GM23338 (cell line): ENCODE measurements at places on chromosomes 2 and 18. TPM values are rescaled to one million over a fixed set of nuclear protein-coding genes. Genes with fewer than 3 reads are reported as not detected.

The TMEM182 gene
- 6.2 and 7.2 TPM in 2 replicates for total RNA-seq

The KIAA2012 gene
- 0.03 TPM in 1 of 2 replicates, not detected in the other for total RNA-seq

The POLR1B gene
- 43.5 and 58.3 TPM in 2 replicates for total RNA-seq

The RBFA gene
- total RNA-seq: 43.3 and 46.5 TPM in 2 replicates

The LDLRAD4 gene
- 1.0 and 1.9 TPM in 2 replicates for total RNA-seq

The IL36RN gene
- total RNA-seq: not detected in 2 replicates

The IL18R1 gene
- 0.17 and 0.89 TPM in 2 replicates for total RNA-seq

- H3K36me3 ChIP-seq: peaks cover 8% of the 10 kb centered on the region; the same call in 1 of the 2 replicates
- no peaks in the 10 kb centered on the region for H3K27me3 ChIP-seq
- H3K4me1 ChIP-seq: no peaks in the 10 kb centered on the region
- no peak overlapping the region for H3K27ac ChIP-seq
- H3K4me3 ChIP-seq: no peak overlapping the region
Observed at GRCh38 chr2:233407771-233408181, 53.5 kb downstream of the DGKD start.

- no peak overlapping the region for H3K4me3 ChIP-seq
- no peaks in the 10 kb centered on the region for H3K4me1 ChIP-seq
- no peak for DNase-seq
- no peak overlapping the region for H3K27ac ChIP-seq
- H3K36me3 ChIP-seq: no peaks in the 10 kb centered on the region
Observed at GRCh38 chr2:200600549-200601225, 14.9 kb downstream of the AOX1 start.

GRCh38 chr2:144161061-144161460, 358.9 kb downstream of the ZEB2 start:
- peaks cover 9% of the 10 kb centered on the region for H3K4me1 ChIP-seq
- no peak for DNase-seq
- no peaks in the 10 kb centered on the region for H3K27me3 ChIP-seq

GRCh38 chr2:160889439-160890170, 270.6 kb upstream of the TANK start:
- H3K4me3 ChIP-seq: no peak overlapping the region
- no peaks in the 10 kb centered on the region for H3K4me1 ChIP-seq
- no peak overlapping the region for H3K27ac ChIP-seq
- H3K36me3 ChIP-seq: no peaks in the 10 kb centered on the region
- DNase-seq: no peak
- no peaks in the 10 kb centered on the region for H3K27me3 ChIP-seq

GRCh38 chr2:30225131-30225762, 6.1 kb upstream of the LBH start:
- peaks cover 4% of the 10 kb centered on the region; the same call in 1 of the 2 replicates for H3K4me1 ChIP-seq
- H3K36me3 ChIP-seq: no peaks in the 10 kb centered on the region
- peaks cover 11% of the 10 kb centered on the region for H3K27me3 ChIP-seq

GRCh38 chr2:16818203-16818556, 152.5 kb upstream of the CYRIA start:
- no peak for DNase-seq
- H3K27me3 ChIP-seq: no peaks in the 10 kb centered on the region
- H3K36me3 ChIP-seq: no peaks in the 10 kb centered on the region
- H3K27ac ChIP-seq: no peak overlapping the region
- no peak overlapping the region for H3K4me3 ChIP-seq
- peaks cover 12% of the 10 kb centered on the region; the same call in 1 of the 2 replicates for H3K4me1 ChIP-seq

DNA sequence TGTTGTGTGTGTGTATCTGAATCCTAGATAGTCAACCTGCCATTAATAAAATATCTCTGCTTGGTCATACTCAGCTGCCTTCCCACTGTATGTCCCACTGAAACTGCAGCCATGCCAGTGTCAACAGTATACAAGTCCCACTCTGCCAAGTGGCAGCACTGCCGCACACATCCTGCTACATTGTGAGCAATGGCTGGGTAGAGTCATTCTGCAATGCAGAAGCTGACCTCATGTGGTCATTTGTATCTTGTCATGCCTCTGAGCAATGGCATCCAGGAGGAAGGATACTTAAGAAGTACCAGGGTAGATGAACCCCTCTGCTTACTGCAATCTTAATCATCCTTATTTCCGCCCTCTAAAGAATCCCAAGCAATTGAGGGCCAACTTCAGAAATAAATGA, 302.2 kb upstream of the DDX18 start:
- no peaks in the 10 kb centered on the region for H3K27me3 ChIP-seq
- no peak overlapping the region for H3K4me3 ChIP-seq
- H3K4me1 ChIP-seq: peaks cover 6% of the 10 kb centered on the region; the same call in 1 of the 2 replicates
- no peak for DNase-seq

DNA sequence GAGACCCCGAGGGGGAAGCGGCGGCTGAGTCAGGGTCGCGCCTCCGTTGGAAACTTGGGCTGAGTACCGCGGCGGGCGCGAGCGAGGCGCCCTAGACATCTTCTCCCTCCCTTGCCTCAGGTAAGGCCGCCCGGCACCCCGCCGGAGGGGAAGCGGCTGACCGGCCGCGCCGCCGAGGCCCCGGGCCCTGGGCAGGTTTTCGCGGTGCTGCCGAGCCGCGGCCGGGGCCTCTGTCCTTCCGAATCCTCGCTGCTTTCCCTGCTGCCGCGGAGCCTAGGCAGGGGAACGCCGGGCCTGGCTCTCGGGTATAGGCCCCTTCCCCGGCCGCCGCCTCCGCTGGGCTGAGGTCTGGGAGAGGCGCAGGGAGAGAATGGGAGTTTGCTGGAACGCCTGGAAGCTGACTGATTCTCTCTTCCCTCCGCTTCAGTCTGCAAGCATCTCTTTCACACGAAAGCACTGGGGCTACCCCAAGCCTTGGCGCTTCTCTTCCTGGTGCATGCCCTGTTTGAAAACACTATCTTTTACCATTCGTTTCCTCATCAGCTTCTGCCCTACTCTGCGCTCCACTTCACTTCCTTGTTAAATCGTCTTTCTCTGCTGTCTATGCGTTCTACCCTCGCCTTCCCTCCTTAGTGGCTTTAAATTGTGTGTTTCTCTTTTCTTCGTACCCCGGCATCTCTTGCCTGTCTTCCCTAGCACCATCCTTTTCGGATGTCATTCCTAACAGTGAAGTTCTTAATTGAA, 652 bp downstream of the PPM1B start:
- peak overlapping the region; percentile 73 for H3K27ac ChIP-seq
- H3K4me1 ChIP-seq: peaks cover 18% of the 10 kb centered on the region
- no peaks in the 10 kb centered on the region for H3K27me3 ChIP-seq

DNA sequence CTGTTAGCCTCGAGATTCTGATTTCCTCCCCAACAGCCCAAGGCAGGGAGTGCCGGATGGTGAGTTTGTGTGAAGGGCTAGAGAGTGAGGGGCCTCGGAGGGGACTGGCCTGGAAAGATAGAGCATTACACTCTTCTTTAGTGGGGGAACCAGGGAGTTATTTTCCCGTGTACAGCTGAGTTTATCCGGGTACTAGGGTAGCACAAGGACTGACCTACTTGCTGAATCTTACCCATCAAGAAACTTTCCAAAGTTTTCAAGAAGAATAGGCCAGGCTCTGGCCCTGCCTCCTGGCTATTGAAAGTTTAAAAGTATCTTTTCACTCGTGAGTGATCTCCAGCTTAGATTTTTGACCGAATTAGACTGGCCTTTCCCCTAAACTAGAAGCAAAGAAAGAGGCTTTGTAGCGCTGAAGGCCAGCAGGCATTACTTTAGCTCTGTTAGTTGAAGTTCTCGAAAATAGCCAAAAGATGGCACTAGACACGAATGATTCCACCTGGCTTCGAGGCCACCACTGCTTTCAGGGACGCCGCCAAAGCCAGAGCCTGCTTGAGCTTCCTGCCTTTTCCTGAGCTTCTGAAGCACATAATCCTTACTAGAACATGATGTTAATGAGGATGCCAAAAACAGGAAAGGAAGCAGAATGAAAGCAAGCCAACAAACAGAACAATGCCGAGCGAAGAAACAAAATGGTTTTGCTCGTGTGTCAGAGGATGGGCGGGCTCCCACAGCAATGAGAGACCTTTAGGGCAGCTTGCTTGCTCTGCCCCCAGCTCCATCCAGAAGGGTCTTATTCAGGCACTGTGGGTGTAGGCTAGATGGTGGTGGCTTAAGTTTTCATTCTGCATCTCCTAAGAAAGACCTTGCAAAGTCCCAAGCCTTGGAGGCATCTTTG, 55.8 kb downstream of the TSN start:
- no peak overlapping the region for H3K4me3 ChIP-seq
- H3K36me3 ChIP-seq: no peaks in the 10 kb centered on the region
- H3K27me3 ChIP-seq: no peaks in the 10 kb centered on the region
- peak; percentile 90 for DNase-seq
- peaks cover 10% of the 10 kb centered on the region for H3K4me1 ChIP-seq

DNA sequence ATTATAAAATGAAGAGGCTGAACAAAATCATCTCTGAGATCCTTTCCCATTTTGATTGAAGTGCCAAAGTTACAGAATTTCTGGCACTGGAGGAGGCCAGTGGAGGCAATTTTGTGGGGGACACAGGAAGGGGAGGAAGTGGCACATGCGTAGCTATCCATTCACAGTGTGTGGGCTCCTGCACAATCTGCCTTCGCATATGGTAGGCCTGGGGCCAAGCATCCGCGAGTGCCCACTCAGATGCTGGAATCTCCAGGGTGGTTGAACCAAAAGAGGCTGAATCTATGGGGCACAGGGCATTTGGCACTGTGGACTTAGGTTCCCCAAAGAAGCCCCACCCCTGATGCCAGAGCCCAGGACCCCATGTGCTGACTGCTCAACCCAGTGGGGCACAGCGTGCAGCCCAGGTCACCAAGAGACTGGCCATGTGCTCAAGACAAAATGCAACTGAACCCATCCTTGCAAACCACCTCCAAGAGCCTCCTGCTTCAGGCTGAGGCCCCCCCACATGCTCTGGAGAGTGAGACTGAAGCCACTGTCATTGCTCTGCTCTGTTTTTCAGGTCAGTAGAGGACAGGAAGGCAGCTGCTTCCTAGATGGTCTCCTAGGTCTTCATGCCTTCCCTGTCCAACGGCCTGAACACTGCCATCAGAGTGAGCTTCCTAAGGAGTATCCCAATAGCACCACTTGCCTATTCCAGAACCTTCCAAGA, 28.5 kb downstream of the ST8SIA5 start:
- no peaks in the 10 kb centered on the region for H3K27me3 ChIP-seq
